ENCODE measurements at places on chromosomes 4 and X.
A peak's percentile ranks its signal among the peaks of the same experiment; 100 is the strongest.

GRCh38 chr4:171601091-171601490 lies 212.1 kb upstream of the GALNTL6 start:
- no peak for DNase-seq

DNA sequence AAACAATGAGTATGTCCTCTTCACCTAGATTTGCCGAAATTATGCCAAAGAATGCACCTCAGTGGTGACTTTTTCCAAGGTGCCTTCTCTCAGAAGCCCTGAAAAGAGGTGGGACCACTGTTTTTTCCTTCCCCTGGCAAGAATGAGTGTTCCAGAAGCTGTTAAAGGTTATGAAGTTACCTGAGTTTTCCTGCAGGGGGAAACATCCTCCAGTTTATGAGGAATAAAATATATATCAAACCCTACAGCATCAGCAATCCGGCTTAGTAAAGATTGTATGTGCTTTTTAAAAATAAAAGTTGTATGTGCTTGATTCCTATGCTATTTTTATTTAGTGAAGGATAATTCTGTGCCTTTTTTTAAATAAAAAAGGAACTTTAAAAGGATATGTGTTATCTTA lies 73.3 kb downstream of the RBM46 start:
- no peak for DNase-seq

GRCh38 chr4:81351654-81352445 lies 119.9 kb downstream of the RASGEF1B start:
- DNase-seq = peak; percentile 38

GRCh38 chr4:98522636-98523395 lies 135.6 kb downstream of the TSPAN5 start:
- DNase-seq = no peak

DNA sequence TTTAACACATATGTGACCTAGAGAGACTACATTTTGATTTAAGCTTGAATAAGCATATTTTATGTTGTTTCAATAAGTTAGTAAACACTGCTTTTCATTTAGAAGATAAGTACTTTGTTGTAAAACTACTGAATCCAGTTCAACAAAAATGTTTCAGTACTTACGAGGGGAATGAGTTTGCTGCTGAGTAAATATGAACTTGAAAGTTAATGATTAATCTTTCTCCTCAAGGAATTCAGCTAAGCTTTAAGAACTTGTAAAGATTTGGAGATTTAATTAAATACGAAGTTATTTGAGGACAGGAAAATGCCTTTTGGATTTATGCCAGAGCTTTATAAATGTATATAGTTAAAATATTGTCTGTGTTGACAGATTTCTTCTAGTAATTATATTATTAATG lies 933.0 kb upstream of the LCORL start:
- DNase-seq = no peak

- no peak for DNase-seq
These were observed at the start of gene PCSK1N for GRCh38 chrX:48835524-48836329. PCSK1N (minus strand) TSS chrX:48835610; CDS start chrX:48835532, 78 bp downstream.

DNA sequence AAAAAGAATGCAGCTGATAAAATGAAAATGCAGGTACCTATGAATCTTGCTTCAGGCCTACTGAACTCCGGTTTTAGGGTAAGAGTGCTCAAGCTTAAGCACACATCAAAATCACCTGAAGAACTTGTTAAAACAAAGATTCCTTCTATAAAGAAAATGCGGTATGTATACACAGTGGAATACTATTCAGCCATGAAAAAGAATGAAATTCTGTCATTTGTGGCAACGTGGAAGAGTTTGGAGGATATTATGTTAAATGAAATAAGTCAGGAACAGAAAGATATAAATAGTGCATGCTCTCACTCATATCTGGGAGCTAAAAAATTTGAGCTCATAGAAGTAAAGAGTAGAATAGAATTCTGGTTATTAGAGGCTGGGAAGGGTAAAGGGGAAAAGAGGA lies 14.0 kb upstream of the CHM start:
- no peak for DNase-seq

DNA sequence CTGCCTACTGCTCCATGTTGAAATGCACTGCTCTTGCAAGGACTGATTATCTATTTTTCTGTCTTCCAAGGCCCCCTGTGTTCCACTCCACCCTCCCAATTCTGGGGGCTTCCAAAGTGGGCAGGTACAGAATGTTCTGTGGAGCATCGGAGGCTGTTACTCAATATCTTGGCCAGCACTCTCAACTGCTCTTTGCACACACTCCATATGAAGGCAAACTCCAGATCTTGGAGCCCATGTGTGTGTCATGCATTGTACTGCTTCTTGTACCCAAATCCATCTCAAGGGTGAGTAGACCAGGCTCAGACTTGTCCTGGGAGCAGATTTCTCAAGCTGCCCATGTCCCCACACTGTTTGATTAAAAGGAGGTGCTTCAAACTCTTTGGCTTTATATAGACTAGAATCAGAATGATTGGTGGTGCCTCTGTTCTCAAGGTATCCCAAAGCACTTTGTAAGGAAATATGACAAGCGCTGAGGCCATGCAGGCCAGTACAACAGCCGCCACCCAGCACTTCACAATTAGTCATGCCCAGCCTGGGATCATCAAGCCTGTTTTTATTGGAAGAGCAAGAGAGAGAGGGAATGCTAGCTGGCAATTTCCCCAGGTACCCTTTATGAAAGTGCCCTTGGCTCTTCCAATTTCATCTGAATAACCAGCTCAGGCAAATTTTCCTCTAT lies 44.3 kb downstream of the AR start:
- no peak for DNase-seq

DNA sequence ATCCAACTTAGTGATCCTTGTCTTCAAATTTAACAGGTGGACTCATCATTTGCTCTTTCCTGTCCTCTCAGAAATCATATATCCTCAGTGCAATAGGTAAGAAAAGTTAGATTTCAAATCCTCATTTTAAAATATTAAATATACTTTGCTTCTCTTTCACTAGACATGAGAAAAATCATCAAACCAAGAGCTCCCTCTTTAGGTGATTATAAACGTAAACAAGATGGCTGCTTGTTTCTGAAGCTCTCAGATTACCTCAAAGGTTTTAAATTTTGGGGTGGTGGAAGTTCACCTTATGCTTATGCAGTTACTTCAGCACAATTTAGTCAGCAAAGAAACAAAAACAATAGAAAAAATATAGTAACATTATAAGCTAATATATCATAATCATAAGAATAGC lies 27.3 kb downstream of the CSN3 start:
- DNase-seq = no peak

DNA sequence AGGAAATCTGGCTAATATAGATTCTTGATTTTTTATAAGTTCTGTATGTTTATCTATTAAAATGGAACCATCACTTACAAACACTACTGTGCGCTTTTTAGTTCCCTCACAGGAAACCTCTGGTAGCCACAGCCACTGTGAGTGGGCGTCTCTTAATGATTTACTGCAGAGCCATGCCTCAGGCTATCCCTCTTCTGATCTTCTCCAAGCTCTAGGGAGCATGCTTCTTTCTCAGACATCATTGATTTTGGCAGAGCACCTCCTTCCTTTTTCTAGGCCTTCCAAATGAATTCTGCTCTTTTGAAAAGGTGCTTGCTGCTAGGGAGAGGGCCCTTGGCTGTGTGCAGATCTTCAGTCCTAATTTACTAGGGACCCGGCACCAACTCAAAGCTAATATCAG lies 61.1 kb upstream of the STS start:
- DNase-seq = no peak

- no peak for DNase-seq
These were observed 44.8 kb upstream of the HMX1 start for GRCh38 chr4:8916351-8916885.

DNA sequence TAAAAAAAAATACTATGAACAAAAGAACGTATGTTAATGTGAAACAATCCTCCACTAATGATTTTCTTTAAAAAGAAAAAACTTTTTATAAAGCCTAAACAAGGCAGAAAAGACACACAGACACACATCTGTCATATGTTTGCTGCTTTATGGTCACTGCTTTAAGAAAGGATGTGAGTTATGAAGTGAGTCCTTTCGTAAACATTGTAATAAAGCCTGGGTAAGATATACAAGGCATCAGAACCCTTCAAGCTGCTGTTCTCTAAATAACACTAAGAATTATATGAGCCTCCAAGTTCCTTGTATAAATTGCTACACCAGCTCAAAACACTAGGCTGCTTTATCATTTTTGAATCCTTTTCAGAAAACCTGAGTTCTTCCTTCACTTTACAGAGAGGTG lies 81.6 kb downstream of the FBXO8 start:
- DNase-seq = no peak

GRCh38 chr4:61198686-61199085 lies 1.4 kb upstream of the ADGRL3 start:
- DNase-seq = no peak

GRCh38 chr4:137531168-137531985 lies 917 bp downstream of the PCDH18 start:
- DNase-seq = no peak

- DNase-seq = no peak
These were observed 36.3 kb downstream of the SULT1E1 start for GRCh38 chr4:69823481-69824186.

DNA sequence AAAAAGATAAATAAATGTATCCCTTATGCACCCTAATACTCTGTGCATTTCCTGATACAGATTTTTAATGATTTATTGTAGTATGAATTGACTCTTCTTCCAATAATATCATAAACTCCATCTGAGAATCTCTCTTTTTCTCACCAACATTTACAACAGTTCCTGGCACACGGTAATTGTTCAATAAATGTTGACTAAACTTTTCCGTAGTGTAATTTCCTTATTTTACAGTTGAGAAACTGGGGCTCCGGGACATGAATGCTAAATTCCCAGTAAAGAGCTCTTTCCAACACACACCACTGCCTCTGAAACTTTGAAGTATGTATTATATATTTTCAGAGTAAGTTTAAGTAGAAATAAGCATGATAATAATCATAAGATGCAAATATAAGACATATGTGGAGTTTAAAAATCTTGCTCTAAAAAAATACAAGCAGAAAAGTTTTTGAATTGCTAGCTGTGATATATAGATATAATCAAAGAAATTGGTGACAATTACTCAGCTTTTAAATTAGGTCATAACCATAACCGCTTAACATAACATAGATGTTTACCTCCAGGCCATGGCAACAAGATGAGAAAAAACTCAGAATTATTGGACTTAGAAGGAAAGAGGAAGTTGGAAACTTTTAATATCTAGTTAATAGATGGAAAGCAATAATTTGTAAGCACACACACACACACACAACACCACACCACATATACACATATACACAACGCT lies 28.2 kb upstream of the ANTXR2 start:
- no peak for DNase-seq

DNA sequence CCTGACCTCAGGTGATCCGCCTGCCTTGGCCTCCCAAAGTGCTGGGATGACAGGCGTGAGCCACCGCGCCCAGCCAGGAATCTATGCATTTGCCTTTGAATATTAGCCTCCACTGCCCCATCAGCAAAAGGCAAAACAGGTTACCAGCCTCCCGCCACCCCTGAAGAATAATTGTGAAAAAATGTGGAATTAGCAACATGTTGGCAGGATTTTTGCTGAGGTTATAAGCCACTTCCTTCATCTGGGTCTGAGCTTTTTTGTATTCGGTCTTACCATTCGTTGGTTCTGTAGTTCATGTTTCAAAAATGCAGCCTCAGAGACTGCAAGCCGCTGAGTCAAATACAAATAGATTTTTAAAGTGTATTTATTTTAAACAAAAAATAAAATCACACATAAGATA lies 44.2 kb upstream of the SHOX start:
- no peak for DNase-seq

DNA sequence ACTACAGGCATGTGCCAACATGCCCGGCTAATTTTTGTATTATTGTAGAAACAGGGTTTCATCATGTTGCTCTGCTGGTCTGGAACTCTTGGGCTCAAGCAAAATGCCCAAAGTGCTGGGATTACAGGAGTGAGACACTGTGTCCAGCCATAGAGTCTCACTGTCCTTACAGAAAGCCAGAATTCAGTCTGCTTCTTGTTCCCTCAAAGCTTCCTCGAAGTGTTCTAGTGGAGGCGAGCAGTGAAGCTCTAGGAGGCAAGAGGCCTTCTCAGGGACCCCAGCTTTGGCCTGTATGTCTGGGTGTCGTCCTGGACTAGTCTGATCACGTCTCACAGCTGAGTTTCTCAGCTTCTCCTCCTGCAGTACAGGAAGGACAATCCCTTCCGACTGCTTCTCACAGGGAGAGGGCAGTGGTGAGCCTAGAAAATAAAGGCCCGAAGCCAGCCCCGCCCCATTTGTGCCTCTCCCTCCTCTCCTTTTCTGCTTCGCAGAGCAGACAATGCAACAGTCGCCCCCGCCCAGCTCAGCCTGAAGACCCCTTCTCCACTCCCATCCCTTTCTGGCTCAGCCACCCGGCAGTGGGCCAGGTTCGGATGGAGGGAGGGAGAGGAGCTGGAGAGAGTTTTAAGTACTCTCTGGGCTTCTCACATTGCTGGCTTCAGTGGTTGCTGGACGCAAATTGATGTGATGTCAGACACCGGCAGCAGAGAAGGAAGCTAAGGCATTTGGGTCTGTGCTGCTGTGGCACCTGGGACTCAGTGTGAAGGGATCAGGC lies 11.1 kb upstream of the FAM3A start:
- peak; percentile 28 for DNase-seq

DNA sequence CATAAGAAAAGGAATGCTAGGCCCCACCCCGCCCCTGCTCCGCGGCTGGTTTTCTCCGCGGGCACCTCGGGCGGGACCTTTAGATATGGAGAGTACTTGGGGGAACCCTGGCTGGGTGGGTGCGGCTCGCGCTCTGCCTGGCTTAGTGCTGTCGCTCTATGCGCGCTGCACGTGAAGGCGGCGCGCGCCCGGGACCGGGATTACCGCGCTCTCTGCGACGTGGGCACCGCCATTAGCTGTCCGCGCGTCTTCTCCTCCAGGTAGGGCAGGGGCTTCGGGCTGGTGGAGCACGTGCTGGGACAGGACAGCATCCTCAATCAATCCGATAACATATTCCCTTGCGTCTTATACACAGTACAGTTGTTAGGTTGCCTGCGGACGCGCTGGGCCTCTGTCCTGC lies 56.0 kb downstream of the MAGEB10 start:
- no peak for DNase-seq

GRCh38 chr4:6123976-6124375 lies 76.4 kb downstream of the JAKMIP1 start:
- DNase-seq = no peak

GRCh38 chr4:140296335-140297220 lies 76.9 kb upstream of the SCOC start:
- no peak for DNase-seq

- no peak for DNase-seq
These were observed 34.3 kb upstream of the GRPR start for GRCh38 chrX:16089086-16089485.

GRCh38 chr4:164813554-164813953 lies 59.6 kb downstream of the SMIM31 start:
- no peak for DNase-seq

GRCh38 chrX:74519870-74520269 lies 94.6 kb downstream of the RLIM start:
- no peak for DNase-seq

- no peak for DNase-seq
These were observed 47.1 kb downstream of the FAM193A start for GRCh38 chr4:2583517-2583916.

- no peak for DNase-seq
These were observed 144.0 kb downstream of the FNIP2 start for GRCh38 chr4:158912806-158913205.

GRCh38 chr4:80216100-80216761 lies 18.9 kb downstream of the PRDM8 start:
- no peak for DNase-seq

- no peak for DNase-seq
These were observed 111.8 kb downstream of the TMEM144 start for GRCh38 chr4:158322109-158322508.

- no peak for DNase-seq
These were observed 12.7 kb upstream of the STARD8 start for GRCh38 chrX:68634649-68635227.

- no peak for DNase-seq
These were observed 125.8 kb upstream of the SLC7A11 start for GRCh38 chr4:138367942-138368341.

GRCh38 chr4:114041117-114041475 lies 61.6 kb upstream of the ARSJ start:
- DNase-seq = no peak

Measured in stimulated activated CD4-positive, alpha-beta T cell treated with anti-CD3 and anti-CD28 coated beads, Interleukin-15, amount 100 ng/mL, for 1 hour (primary cell).